ENCODE measurements at places on chromosomes 2 and 18.

DNA sequence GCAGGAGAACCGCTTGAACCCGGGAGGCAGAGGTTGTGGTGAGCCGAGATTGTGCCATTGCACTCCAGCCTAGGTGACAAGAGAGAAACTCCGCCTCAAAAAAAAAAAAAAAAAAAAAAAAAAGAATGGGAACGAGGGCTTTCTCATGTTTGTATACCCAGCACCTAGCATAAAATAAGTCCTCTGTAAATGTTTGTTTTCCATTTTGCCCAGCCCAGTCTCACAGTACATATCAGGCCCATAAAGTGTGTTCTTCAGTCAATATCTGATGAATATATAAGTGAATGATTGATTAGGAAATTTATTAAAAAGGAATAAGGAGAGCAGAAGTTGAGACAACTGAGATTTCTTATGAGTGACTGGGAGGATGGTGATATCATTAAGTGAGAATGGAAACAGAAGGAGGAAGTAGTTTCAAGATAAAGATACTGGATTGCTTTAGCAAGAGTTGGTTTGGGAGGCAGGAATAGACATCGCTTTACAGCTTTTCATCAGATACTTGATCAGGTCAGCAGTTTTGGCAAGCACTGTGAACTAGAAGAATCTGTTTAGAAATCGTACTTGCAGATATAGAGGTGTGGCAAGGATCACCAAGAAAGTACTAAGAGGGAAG, 327.5 kb downstream of the KIAA1328 start:
- DNase-seq: no peak

GRCh38 chr2:13681936-13682335, 950.6 kb upstream of the LRATD1 start:
- DNase-seq: no peak

DNA sequence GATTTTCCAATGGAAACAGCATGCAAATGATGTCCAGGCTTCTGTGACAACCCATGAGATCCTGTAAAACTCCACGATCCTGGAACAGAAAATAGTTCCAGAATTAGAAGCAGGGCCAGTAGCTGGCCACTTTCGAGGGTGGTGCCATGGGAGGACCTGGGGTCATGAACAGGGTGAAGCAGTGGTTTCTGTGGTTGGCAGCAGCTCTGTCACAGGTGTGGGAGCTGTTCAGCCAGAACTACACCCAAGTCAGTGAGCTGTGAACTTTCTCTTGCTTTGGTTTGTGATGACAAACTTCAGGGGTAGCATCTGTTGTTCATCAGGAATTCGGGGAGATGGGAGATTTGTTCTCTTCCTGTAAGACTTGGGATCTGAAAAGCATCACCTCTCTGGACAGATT, 314.4 kb upstream of the NT5C1B start:
- no peak for DNase-seq

- no peak for DNase-seq
Measured at GRCh38 chr2:172336681-172337080, 90.7 kb upstream of the ITGA6 start.

- DNase-seq: no peak
Measured at GRCh38 chr18:59459369-59460071, 100.5 kb upstream of the LMAN1 start.

DNA sequence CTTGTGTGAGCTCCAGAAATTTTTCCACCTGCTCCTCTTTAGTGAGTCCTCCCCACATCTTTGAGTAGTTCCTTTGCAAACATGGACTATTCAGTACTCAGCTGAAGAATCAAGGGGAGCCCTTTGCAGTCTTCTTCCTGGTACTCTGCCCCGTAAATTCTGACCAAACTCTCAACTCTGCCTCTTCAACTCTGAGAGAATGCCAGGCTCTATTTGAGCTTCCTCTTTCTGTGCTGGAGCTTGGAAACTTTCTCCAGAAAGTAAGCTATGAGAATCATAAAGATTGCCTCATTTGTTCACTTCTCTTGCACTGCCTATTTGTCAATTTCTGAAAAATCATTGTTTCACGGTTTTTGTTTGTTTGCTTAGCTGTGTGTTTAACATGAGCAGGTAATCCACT, 7.4 kb upstream of the STAT4 start:
- no peak for DNase-seq

DNA sequence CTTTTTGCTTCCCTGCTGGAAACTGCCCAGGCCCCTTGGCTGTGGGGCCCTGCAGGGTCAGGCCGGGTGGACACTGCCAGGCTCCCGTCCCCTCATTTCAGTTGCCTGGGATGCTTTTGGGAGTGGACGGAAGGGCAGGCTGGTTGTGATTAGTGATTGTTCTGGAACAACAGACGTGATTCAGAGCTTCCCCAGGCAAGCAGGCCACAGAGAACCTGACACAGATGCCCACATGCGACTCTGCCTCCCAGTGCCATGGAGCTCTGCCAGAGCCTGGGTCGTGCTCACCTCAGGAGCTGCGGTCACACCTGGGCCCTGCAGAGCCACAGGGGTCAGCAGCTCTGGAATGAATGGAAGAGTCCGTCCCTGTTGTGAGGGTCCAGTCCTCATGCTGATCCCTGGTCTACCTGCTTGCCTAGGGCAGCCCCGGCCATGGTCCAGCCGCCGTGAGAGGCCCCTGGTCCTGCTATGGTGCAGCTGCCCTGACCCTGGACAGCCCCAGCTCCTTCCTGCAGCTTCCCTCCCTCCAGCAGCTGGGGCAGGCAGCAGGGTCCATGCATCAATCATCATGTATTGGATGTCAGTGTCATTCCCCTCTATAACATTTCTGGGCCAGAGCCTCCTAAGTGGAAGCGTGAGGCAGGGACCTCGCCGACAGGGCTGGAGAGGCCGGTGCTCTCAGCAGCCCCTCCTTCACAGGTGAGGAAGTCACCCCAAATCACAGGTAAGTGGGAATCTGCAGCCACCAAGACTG, 518.6 kb upstream of the MYT1L start:
- no peak for DNase-seq

- DNase-seq: no peak
Measured at GRCh38 chr2:138147796-138148195, 183.5 kb downstream of the HNMT start.

DNA sequence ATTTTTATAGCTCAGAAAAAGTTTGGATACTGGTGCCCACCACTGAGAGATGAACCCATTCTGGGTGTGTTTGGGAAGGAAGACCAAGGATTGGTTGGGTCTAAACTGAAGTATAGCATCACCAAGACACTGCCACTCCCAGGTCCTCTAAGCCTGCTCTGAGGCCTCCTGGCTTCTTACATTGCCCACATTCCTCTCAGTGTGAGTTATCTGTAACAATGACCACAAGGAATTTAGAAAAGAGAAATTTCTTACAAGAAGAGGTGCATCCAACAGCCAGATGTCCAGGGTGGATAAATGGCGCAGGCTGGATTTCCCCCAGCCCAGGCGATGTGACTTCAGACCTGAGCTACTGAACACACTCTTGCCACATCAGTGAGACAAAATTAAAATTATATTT, 1.6 kb upstream of the GPR45 start:
- no peak for DNase-seq

DNA sequence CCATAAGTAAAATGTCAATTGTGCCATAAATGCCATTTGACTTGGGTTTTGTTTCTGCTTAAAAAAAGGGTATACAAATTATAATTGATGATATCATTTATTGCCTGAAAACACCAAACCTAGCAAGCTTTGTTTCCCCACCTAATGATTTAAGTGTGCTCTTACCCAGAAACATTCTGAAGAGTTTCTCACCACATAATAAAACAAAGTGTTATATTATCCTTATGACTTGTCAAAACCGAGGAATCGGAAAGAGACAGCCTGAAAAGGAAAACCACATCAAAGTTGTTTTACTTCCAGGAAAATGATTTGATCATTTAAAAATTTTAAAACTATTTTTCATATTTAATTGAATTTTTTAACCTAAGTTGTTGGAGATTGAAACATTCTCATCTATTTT, 170.5 kb upstream of the SLC39A10 start:
- no peak for DNase-seq

DNA sequence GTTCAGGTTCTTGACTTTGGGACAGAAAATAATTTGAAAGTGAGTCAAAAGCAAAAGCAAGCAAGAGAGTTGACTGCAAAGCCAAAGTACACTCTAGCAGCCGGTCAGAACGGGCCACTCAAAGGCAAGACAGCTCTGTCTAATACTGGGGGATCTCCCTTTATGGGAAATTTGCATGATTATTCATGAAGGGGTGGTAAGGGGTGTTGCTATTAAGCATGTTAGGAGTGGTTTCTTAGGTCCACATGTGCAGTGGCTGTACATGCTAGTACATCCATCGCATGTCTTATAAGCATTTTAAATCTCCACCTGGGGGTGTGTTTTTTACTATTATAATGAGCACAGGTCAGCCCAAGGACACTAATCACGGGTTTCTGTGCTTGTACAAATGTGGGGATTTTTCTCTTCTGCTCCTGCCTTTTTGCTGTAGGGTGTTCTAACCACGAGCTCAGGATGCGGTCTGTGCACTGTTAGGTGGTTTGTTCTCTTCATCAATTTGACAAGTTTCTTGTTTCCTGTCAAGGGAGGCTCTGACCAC, 60.2 kb upstream of the SPP2 start:
- peak; percentile 35 for DNase-seq

- no peak for DNase-seq
Measured at GRCh38 chr18:74513883-74514205, 17.7 kb downstream of the CNDP2 start.

GRCh38 chr2:133439565-133439920, 128.7 kb downstream of the NCKAP5 start:
- no peak for DNase-seq

GRCh38 chr18:47926101-47926850, 4.2 kb downstream of the SMAD2 start:
- no peak for DNase-seq

DNA sequence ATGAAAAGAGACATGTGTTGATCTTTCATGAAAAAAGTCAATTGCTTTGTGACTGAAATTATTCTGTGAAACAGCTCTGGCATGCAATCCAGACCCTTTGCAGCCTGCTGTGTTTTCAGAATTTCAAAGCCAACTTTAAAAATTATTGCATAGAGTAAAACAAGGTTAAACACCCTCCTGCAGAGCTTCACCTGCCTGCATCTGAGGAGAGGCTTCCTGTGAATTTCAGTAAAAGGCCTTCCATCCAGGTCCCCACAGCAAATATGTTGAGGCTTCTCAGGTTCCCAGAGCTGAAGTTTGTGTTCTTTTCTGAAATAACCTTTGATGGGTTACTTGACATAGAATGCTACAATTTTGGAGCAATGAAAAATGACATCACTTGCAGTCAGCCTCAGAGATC, 4.1 kb downstream of the XIRP2 start:
- no peak for DNase-seq

GRCh38 chr2:233833345-233833744, 21.0 kb downstream of the HJURP start:
- no peak for DNase-seq

DNA sequence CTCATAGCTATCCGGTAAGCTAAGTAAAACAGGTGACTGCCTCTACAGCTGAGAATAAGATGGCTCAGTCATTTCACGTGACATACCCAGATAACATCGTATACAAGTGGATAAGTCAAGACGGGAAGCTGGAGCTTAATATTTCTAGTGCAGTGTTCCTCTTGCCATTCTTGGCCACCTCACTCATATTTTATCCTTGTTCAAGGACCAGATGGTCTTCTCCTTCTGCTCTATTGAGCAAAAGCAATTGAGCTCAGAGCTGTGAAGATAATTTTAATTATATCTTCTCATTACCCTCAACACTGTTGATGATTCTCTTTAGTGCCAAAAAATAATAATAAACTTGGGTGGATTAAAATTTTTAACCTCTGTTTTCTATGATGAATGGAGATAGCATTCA, 201.1 kb downstream of the DCC start:
- no peak for DNase-seq

DNA sequence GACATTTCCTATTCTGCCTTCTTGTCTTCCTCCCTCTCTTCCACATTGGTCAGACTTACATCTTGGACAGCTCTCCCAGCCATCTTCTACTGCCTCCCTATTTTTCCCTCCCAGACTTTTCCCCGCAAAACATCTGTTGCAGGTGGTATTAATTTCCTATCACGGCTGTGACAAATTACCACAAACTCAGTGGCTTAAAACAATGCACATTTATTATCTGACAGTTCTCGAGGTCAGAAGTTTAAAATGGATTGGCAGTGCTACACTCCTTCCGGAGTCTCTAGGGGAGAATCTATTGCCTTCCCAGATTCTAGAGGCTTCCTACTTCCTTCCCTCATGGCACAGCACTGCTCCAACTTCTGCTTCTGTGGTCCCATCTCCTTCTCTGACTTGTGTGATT, 33.3 kb downstream of the STRADB start:
- no peak for DNase-seq

- DNase-seq: peak; percentile 75
Measured at GRCh38 chr2:1769703-1770422, 25.5 kb upstream of the PXDN start.

DNA sequence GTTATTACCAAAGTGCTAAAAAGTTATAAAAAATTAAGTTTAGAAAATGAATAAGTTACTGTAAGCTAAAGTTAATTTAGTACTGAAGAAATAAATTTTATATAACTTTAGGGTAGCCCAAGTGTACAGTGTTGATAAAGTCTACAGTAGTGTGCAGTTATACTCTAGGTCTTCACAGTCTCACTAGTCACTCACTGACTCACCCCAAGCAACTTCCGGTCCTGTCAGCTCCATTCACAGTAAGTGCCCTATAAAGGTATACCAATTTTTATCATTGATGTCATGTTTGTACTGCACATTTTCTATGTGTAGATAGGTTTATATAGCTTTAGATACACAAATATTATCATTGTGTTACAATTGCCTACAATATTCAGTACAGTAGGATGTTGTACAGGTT, 518.3 kb upstream of the PIK3C3 start:
- DNase-seq: no peak

GRCh38 chr2:230472621-230473018, 56.6 kb downstream of the SP100 start:
- no peak for DNase-seq

DNA sequence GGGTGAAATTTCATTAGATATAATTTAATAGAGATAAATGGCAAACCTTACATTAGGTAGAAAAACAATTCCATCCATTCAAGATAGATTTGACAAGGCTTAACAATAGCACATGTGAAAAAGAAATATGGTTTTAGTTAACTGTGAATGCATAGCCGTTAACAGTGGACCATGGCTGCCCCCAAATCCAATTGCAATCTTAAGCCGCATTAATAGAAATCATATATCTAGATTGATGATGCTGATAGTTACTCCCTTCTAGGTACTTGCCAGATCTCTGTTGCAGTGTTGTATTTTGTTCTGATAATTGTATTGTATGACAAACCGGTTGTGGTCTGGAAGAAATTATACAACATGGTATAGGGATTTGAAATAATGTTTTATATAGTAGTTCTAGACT, 139.8 kb downstream of the GPD2 start:
- DNase-seq: no peak

DNA sequence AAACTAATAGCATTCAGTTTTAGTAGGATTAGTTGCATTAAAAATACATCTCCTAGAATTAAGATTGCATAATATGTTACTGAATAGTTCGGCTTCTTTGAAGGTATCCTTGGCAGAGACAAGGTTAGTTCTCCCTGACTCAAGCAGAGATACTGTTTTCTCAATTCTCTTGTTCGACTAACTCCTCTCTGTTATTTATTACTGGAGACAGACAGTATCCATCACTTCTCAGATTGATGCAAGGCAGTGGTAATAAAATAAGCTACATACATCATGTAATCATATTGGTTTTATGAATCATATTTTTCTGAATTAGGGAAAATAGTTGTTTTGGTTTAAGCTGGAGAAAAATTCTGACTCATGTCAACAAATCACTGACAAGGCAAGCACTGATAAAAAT, 134.8 kb downstream of the SLC8A1 start:
- no peak for DNase-seq
